ENCODE measurements at places on chromosomes 1 and 21.

- no peak for DNase-seq
These were observed 65.1 kb downstream of the ALG14 start for GRCh38 chr1:95007687-95008086.

DNA sequence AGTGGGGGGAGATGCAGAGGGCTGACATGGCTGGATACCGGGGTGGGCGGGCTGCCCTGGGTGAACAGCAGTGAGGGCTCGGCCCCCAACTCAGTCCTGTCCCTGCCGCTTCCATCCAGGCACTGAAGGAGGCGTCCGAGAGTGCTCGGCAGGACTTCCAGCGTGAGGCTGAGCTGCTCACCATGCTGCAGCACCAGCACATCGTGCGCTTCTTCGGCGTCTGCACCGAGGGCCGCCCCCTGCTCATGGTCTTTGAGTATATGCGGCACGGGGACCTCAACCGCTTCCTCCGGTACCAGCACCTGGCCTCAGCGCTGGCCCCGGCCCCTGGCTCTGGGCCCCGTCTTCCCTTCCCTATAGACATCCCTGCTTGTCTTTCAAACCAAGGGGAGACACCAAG is 15.6 kb downstream of the NTRK1 start:
- no peak for DNase-seq

DNA sequence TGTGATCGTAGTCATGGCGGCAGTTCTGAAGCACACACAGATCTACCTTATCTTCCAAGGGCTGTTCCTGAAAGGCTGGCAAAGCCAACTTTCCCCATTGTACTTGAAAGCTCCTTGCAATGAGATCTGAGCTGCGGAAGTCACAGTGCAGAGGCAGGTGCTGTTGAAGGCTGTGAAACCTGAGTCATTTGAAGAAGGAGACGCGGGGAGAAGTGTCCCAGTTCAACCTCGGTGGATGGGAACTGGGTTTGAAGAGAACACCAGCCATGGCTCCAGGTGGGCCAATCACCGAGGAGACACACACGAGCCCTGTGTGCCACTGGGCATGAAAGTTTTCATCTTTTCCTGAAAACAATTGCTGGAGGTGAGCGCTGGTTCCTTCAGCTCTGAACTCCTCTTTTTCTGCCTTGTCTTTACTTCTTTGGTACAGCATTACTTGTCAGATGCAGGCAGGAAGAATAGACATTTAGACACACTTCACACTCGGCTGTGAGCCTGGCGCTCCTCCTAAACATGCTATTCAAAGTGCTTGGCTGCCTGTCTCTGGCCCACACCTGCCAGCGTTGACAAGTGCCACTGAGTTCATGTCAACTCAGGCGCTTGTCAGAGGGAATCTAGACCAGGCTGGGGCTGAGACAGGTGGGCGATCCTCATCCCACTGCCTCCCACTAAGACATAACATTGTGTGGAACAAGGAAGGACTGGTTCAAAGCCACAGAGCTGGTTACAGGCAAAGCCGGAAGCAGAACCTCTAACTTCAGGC is 25.7 kb upstream of the PDE9A start:
- DNase-seq, result no peak

DNA sequence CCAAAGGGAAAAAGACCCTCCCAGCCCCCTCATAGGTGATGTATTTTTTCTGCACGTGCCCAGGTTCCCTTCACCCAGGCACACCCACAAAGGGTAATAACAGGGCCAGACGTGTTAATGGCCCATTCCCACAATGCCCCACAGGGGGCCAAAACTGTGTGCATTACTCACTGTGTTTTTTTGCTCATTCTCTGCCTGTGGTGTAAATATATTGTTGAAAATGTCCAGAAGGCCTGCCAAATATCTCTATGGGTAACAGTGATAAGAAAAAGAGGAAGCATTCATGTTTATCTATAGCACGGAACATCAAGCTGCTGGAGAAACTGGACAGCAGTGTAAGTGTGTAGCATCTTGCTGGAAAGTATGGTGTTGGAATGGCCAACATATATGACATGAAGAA is 21.9 kb downstream of the RHEX start:
- no peak for DNase-seq

DNA sequence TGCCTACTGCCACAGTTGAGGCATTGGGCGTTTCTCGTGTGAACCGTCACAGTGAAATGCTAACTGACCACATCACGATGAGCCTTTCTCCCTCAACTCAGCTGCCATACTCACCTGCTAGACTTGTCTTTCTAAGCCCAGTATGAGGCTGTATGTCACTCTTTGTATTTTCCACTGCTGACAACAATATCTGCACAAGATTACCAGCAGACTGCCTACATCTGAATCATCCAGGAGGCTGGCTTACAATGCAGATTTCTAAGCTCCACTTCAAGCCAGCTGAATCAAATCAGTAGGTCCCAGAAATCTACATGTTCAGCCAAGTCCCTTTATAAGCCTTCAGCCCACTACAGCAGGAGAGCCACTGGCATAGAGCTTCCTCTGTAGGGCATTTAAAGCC is 355.0 kb upstream of the DUSP10 start:
- DNase-seq, result no peak

DNA sequence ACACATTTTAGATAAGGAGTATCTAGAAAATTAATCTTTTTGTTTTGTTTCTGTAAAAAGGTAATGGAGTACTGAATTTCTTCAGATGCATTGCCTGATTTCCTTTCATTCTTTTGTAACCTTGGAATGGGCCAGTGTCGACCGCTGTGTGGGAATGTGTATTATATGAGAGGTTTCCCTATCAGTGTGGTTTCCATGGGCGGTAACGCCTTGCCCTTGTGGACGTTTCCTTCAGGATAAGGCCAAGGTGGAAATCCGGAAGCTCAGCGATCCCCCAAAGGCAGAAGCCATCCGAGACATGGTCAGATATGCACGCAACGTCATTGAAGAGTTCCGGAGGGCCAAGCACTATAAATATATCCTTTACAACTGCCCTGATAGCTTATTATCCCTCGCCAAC is 49.8 kb downstream of the SMYD2 start:
- no peak for DNase-seq

DNA sequence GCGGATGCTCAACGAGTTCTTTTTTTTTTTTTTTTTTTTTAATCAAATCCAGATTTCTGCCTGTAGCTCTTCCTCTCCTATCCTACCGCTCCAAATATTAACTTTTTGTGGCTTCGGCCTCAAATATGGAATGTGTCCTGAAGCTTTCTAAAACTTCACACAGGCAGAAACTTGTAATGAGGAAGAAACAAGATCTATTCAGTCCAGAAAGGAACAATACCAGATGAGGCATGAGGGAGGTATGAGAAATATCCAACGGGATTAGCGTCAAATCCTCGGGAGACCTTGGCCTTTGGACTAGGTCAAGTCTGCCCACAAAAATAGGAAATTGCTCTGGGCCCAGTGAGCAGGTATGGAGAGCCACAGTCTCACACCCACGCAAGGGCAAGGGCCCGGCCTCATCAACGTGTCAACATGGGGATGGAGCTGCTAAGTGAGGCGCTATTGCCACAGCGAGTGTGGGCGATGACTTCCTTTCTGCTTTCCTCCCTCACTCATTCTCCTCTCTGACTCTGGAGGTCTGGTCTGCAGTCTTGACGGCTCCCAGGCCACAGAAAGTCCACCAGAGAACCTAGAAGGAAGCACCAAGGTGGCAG is 66.6 kb downstream of the BCAR3 start:
- no peak for DNase-seq

- no peak for DNase-seq
These were observed 35.2 kb downstream of the SPEN start for GRCh38 chr1:15882665-15883064.

GRCh38 chr1:101165532-101165931 is 71.3 kb upstream of the S1PR1 start:
- DNase-seq, result no peak

- DNase-seq, result no peak
These were observed 212.6 kb downstream of the BARHL2 start for GRCh38 chr1:90504509-90504908.

- DNase-seq, result no peak
These were observed 237.4 kb downstream of the CENPF start for GRCh38 chr1:214840356-214840755.

DNA sequence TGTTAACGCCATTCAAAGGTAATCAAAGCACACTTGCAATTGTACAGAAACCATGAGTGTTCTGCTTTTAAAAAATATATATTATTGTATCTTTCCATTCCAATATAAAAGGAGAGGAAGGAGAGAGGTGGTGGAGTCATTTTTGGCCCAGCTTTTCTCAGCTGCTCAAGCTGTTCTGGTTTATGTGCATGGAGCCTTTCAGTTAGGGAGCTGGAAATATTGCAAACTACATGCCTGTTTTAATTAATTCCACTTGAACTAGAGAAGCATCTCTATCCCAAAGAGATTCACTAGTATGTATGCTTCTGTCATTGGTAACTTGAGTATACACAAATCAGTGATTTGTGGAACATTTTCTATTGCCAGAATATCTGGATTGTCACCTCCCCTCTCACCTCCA is 28.5 kb upstream of the C1orf105 start:
- no peak for DNase-seq

- no peak for DNase-seq
These were observed 5.6 kb upstream of the MAN1C1 start for GRCh38 chr1:25610822-25611630.

DNA sequence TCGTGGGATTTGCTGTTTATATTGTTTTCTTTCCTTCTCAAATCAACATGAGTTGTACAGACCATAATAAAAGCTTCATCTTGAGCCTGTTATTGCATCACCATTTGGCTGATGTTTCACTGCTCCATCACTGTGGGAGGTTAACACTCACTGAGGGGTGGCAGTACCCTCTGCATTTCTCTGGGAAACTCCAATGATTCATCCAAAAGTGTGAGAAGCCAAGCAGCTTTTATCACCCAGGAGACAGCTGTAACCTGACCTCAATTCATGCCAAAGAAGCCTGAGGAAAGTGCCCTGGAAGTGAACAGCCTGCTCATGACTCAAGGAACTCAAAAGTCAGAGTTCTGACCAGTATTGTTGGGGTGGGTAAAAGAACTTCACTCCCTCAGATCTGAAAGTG is 84.1 kb downstream of the GPR88 start:
- peak; percentile 99 for DNase-seq

- no peak for DNase-seq
These were observed 23.4 kb upstream of the RNF187 start for GRCh38 chr1:228463559-228464455.

DNA sequence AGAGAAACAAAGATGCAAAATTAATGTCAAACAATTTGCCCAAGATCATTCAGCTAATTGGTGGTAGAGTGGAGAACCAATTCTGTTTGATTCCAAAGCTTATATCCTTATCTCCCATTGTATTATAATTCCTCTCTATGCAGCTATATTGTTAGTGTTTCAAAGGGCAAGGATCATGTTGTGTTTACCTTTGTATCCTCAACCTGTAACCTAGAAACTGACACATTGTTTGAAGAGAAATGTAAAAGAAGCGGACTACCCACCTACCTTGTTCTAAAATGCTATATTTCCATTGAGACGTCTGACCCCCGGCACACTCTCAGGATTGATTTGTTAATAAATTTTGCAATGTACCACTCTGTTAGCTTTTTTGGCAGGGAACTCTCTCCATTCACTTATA is 9.3 kb downstream of the RAVER2 start:
- DNase-seq, result no peak

DNA sequence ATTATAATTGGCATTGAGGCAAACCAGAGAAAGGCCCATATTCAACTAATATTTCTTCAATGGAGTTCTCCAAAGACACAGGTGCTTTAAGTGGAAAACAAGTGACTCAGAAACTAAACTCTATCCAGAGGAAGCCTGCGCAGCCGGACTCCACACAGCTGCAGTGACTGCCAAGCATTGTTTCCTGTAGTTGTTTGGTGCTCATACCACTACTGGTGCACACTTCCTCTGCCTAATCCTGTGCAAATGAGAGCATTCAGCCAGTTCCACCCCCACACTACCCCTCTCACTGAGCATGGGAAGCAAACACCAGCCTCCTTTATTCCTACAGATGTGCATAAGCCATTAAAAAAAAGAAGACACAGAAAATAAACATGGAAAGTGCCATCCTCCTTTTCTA is 102.9 kb downstream of the VAV3 start:
- no peak for DNase-seq

DNA sequence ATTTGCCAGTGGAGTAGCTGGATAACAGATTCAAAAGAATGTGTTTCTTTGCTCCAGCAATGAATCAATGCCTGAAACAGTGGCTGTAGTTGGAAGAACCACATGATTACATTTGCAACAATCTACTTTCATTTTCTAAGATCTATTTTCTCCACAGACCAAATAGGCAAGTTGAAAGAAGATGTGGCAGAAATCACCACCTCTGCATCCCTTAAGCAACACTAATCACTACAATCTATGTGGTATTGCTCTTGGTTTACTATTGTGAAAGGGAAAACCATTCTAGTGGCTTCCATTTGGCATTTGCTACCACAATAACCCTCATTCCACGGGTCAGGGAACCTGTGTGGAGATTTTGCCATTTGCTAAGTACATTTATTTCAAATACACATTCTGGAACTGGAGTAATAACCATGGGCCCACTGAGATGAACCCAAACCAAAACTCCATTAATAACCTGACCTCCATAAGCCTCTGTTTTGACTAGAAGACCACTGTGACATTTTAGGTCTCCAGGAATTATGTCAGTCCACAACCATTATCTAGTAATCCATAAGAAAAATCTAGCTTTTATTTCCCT is 66.3 kb downstream of the C1orf185 start:
- DNase-seq, result no peak

- no peak for DNase-seq
These were observed 1.8 kb upstream of the LIN9 start for GRCh38 chr1:226310637-226311195.

- no peak for DNase-seq
These were observed 21.0 kb downstream of the SLC37A1 start for GRCh38 chr21:42534421-42535378.

GRCh38 chr1:20848162-20848561 is 61.1 kb upstream of the HP1BP3 start:
- no peak for DNase-seq

- no peak for DNase-seq
These were observed 287.7 kb downstream of the HHAT start for GRCh38 chr1:210616356-210616755.

DNA sequence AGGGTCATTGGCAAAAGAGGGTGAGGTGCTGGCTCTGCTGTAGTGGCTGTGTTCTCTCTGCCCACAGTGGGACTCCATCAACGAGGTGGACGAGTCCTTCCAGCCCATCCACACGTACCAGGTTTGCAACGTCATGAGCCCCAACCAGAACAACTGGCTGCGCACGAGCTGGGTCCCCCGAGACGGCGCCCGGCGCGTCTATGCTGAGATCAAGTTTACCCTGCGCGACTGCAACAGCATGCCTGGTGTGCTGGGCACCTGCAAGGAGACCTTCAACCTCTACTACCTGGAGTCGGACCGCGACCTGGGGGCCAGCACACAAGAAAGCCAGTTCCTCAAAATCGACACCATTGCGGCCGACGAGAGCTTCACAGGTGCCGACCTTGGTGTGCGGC is 12.9 kb downstream of the EPHA8 start:
- no peak for DNase-seq

GRCh38 chr1:161779393-161779792 is 13.3 kb downstream of the ATF6 start:
- no peak for DNase-seq

DNA sequence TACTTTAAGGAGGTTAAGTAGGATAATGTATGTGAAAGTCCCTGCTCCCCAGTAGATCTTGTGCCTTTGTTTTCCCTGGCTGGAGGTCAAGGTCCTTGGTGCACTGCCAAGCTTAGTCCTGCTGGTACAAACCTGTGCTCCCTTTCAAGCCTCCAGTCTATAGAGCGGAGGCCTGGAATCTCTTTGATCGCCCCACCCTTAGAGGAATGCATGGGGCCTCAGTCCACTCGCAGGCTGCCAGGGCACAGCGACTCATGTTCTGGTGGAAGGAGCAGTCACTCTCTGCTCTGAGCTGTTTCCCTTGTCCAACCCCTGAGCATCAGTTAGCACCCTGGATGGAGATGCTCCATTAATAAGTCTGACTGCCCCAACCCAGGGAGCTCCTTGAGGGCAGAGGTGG is 121.8 kb downstream of the HMGB4 start:
- DNase-seq, result no peak

All from brain pericyte (primary cell).